ENCODE measurements at places on chromosomes 4 and X.

GRCh38 chr4:45518832-45519231 is 605.0 kb downstream of the GABRG1 start:
- no peak for DNase-seq

DNA sequence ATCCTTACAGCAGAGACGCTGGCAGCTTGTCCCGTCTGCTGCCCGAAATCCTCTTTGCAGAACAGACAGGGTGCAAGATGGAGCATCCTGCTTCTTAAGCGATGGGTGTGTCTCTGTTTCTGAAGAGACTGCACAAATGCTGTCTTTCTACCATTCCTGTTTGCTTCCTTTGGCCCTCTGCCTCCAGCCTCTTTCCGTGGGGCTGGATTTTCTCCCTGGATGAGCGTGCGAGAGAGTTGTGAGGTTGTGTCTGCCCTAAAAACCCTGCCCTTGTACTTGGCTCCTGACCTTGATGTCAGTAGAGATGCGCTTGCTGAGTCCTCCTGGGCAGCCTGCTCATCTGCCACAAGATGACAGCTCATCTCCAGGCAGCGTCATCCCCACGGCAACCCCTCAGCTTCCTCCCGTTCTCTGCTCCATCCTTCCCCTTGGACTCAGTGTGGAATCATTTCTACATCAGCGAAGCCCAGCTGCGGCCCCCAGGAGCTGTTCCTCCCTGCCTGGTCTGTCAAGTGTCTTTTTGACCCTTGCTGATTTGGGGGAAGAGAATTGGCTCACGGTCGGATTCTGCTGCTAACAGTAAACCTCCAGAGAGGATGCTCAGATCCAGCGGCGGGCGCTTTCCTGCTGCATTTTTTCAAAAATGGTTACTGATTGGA is 246.2 kb downstream of the ASMT start:
- DNase-seq = no peak

GRCh38 chrX:72477781-72478181 is 94.9 kb downstream of the HDAC8 start:
- DNase-seq = no peak

GRCh38 chrX:17521871-17522693 is 147.1 kb downstream of the NHS start:
- peak; percentile 51 for DNase-seq

DNA sequence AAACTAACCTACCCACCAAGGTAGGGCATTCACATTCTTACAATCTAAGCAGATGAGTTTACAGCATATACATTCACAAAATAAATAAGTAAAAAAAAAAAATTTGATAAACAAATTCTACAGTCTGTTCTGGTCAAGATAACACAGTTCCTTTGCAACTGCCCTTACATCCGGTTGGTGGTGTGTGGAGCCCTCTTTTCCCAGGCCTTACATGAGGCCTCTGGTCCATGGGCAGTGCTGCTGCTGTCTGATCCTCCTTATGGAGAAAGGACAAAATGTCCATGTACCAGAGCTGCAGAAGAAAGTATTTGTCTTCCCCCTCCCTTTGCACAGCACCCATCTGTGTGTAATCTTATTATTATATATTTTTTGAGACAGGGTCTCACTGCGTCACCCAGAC is 2.2 kb upstream of the SEPTIN11 start:
- no peak for DNase-seq

GRCh38 chr4:7391637-7392437 is 42.9 kb downstream of the PSAPL1 start:
- DNase-seq = no peak

DNA sequence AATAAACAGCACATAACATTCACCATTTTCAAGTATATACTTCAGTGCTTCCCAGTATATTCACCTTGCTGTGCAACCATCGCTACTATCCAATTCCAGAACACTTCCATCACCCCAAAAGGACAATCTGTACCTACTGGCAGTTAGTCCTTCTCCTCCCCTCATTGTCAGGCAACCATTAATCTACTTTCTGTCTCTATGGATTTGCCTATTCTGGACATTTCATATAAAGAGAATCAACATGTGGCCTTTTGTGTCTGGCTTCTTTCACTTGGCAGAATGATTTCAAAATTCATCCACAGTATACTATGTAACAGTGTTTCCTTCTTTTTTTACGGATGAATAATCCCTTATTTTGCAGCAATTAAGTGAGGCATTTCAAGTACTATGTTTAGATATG is 189.4 kb downstream of the FBXW7 start:
- no peak for DNase-seq

- DNase-seq = no peak
These were observed 98.2 kb downstream of the FRYL start for GRCh38 chr4:48681856-48682255.

DNA sequence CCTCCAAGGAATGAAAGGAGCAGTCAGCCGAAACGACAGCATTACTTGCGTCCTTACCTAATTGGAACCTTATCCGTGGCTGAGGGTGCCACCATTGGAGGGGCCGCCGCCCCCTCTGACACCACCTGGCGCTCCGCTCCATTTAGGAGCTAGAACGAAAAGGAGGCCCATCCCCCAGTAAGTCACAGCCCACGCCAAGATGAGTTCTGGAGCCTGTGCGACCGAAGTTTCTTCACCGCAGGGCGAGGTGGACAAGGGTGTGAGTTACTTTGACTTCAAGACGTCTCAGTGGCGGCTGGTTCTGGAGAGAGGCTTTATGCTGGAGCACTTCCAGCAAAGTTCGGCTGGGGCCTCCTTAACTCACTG is 729 bp upstream of the IRF2 start:
- no peak for DNase-seq

DNA sequence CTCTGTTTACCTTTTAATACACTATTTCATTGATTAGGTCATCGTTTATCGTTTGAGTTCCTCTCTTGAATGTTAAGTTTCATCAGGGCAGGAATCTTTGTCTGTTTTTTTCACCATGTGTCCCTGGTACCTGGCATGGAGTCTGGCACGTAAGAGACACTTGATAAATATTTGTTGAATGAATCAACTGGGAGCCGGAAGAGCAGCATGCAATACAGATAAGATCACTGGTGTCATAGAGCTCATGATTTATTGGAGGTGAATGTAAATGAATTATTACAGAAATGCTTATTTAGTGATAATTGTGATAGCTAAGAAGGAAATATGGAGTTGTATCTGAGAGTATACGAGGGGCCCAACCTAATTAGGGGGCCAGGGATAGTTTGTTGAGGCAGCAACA is 62.8 kb downstream of the UCHL1 start:
- DNase-seq = peak; percentile 64

- peak; percentile 79 for DNase-seq
These were observed at the start of gene KLHL4 for GRCh38 chrX:87517571-87518141. Gene KLHL4, plus strand, starts transcription at chrX:87517802. Its CDS starts 92 bp downstream, at chrX:87517894.

DNA sequence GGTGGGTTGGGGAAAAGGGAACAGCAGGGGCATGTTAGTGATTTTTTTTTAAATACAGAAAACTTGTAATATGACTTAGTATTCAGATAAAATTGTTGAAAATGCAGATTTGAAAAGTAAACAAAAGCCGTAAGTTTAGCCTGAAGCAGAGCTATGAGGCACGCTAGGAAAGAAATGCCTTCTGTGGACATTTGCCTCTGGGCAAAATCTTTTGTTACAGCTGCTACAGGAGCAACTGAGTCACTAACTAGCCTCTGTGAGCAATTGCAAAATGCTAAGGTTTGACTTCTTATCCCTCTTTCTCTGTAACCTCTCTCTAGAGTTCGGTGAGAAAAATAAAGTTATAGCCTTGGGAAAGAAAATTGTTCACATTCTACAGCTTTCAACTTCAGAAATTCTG is 350.0 kb downstream of the SLC7A11 start:
- no peak for DNase-seq
